ENCODE measurements at places on chromosomes 1 and 21. TPM values are rescaled to one million over a fixed set of nuclear protein-coding genes. Genes with fewer than 3 reads are reported as not detected.

- H3K27ac ChIP-seq, result peak overlapping the region; percentile 40
- H3K4me1 ChIP-seq, result peaks cover 39% of the 10 kb centered on the region
- no peaks in the 10 kb centered on the region for H3K36me3 ChIP-seq
Measured at GRCh38 chr1:2248127-2248826, 20.2 kb downstream of the SKI start.

CCDC181 gene
- total RNA-seq, result not detected

- no peaks in the 10 kb centered on the region for H3K27me3 ChIP-seq
- H3K27ac ChIP-seq, result no peak overlapping the region
- H3K36me3 ChIP-seq, result peaks cover 5% of the 10 kb centered on the region
Measured at GRCh38 chr1:39754906-39755504, 16.1 kb downstream of the OXCT2 start.

GRCh38 chr1:228851618-228852017 is 116.3 kb downstream of the RHOU start:
- H3K4me1 ChIP-seq, result peaks cover 10% of the 10 kb centered on the region
- no peak overlapping the region for H3K27ac ChIP-seq
- H3K36me3 ChIP-seq, result no peaks in the 10 kb centered on the region
- DNase-seq, result peak; percentile 10

C1orf159 gene
- 36.0 TPM for total RNA-seq

GRCh38 chr1:22485431-22485830 is 33.8 kb downstream of the ZBTB40 start:
- H3K27me3 ChIP-seq, result no peaks in the 10 kb centered on the region
- H3K27ac ChIP-seq, result no peak overlapping the region
- H3K36me3 ChIP-seq, result no peaks in the 10 kb centered on the region
- DNase-seq, result no peak
- no peak overlapping the region for H3K4me3 ChIP-seq

LGR6 gene
- total RNA-seq, result 1.3 TPM

DNA sequence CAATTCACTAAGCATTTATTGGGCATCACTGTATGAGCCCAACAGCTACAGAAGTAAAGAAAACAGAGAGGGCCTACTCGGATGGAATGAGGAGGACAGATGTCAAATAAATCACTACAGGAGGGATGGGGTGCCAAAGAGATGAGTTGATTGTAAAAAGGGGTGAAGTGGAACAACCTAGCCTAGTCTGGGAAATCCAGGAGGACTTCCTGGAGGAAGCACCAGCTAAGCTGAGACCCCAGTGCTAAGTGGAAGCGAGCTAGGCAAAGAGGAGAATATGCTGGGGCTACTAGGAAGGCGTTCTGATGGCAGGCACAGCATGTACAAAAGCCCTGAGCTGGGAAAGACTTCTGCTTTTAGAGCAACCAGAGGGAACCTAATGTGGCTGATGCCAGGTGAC is 42.1 kb downstream of the TAS1R2 start:
- no peaks in the 10 kb centered on the region for H3K36me3 ChIP-seq
- no peak for DNase-seq
- H3K4me3 ChIP-seq, result no peak overlapping the region
- no peak overlapping the region for H3K27ac ChIP-seq
- peaks cover 9% of the 10 kb centered on the region for H3K27me3 ChIP-seq

MPL gene
- 0.12 TPM for total RNA-seq

DDR2 gene
- total RNA-seq, result 7.6 TPM

- H3K27ac ChIP-seq, result no peak overlapping the region
- H3K36me3 ChIP-seq, result no peaks in the 10 kb centered on the region
- no peaks in the 10 kb centered on the region for H3K27me3 ChIP-seq
- H3K4me1 ChIP-seq, result peaks cover 5% of the 10 kb centered on the region
- no peak overlapping the region for H3K4me3 ChIP-seq
Measured at GRCh38 chr1:119331915-119332314, 36.7 kb upstream of the HAO2 start.

- H3K36me3 ChIP-seq, result peaks cover 9% of the 10 kb centered on the region
- peaks cover 6% of the 10 kb centered on the region for H3K4me1 ChIP-seq
- H3K4me3 ChIP-seq, result no peak overlapping the region
- H3K27ac ChIP-seq, result no peak overlapping the region
- H3K27me3 ChIP-seq, result no peaks in the 10 kb centered on the region
- DNase-seq, result peak; percentile 25
Measured at GRCh38 chr1:16605532-16606505, 7.5 kb downstream of the NBPF1 start.

RAB42 gene
- 0.99 TPM for total RNA-seq

DNA sequence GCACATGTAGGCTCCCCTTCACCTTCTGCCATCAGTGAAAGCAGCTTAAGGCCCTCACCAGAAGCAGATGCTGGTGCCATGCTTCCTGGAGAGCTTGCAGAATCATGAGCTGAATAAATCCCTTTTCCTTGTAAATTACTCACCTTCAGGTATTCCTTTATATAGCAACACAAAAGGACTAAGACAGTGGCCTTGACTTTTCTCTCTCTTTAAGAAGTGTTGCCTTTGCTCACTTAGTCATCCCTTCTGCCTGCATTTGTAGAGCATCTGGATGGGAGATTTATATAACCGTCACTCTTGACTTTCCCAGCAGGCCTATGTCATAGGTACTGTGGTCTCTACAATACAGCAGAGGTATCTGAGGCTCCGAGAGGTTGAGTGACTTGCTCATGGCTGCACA is 3.7 kb downstream of the PCSK9 start:
- no peak overlapping the region for H3K4me3 ChIP-seq
- no peak for DNase-seq
- no peaks in the 10 kb centered on the region for H3K4me1 ChIP-seq
- H3K27me3 ChIP-seq, result peaks cover 4% of the 10 kb centered on the region
- no peak overlapping the region for H3K27ac ChIP-seq

DNA sequence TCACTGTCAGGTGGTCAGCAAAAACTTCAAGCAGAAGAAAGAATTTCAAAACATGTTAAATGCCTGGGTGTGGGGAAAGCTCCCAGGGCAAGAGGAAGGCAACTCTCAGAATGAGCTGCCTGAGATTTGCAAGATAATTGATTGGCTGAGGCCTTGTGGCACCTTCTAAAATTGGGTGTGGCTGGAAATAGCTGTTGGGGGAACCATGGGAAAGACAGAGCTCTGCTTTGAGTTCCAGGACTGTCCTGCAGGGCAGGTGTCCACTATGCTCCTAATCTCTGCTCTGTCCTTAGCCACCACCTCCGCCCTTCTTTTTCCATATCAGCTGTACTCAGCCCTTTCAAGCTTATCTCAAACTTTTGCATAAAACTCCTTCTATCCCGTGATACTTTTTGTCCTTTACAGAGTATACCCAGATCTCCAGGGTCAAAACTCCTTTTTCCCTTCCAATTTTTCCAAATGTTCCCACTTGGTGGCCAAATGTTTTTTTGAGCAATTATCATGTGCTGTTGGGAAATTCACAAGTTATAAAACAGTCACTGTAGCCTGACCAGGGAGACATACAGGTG is 23.8 kb upstream of the PPP2R5A start:
- H3K27me3 ChIP-seq, result no peaks in the 10 kb centered on the region
- H3K36me3 ChIP-seq, result no peaks in the 10 kb centered on the region
- no peak overlapping the region for H3K4me3 ChIP-seq

DNA sequence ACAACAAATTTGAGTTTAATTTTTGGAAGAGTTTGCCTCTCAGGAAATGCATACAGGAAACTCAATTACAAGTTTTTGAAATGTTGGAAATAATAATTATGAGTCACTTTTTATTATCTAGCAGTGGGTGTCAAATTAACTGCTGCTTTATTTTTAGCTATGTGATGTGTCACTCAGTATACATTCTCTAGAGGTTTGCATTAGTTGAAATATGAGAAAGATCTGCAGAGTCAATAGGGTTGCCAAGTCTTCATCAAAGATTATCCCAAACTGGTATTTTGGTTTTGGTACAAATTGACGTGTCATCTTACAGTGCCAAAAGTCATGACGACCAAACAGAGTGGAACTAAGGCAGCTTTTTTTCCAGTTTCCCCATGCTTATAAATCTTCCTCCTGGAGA is 54.3 kb upstream of the DIPK1A start:
- H3K36me3 ChIP-seq, result no peaks in the 10 kb centered on the region
- no peak for DNase-seq
- no peaks in the 10 kb centered on the region for H3K4me1 ChIP-seq
- no peaks in the 10 kb centered on the region for H3K27me3 ChIP-seq
- no peak overlapping the region for H3K27ac ChIP-seq

DNA sequence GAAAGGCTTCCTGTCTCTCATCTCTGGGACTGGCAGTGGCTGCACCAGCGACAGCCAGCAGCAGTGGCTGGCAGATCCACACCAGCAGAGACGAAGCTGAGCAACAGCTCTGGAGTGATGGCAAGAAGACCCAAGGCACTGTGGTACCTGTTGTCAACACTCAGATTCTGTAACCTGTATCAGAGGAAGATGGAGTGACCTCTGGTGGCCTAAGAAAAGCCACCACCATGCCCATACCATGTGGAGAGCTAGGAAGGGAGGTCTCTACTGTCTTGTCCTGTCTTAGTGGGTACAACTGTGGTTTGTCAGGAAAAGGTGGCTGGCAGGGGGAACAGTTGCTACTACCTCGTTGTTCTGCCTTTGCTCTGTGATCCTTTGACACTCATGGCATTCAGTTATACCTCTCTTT is 22.5 kb upstream of the RHBDL2 start:
- no peaks in the 10 kb centered on the region for H3K27me3 ChIP-seq
- no peak overlapping the region for H3K27ac ChIP-seq
- H3K4me1 ChIP-seq, result no peaks in the 10 kb centered on the region

APP gene
- 506 TPM for total RNA-seq

GRCh38 chr1:28927266-28927647 is 12.9 kb downstream of the EPB41 start:
- H3K36me3 ChIP-seq, result no peaks in the 10 kb centered on the region
- DNase-seq, result no peak
- no peak overlapping the region for H3K4me3 ChIP-seq
- H3K27me3 ChIP-seq, result no peaks in the 10 kb centered on the region
- peak overlapping the region; percentile 73 for H3K27ac ChIP-seq

LCE1A gene
- not detected for total RNA-seq

- no peaks in the 10 kb centered on the region for H3K27me3 ChIP-seq
- no peak overlapping the region for H3K4me3 ChIP-seq
- no peak overlapping the region for H3K27ac ChIP-seq
Measured at GRCh38 chr1:112436384-112437156, 40.6 kb downstream of the CTTNBP2NL start.

RUSC1 gene
- total RNA-seq, result 113 TPM

MROH9 gene
- not detected for total RNA-seq

KLF17 gene
- total RNA-seq, result not detected

GRCh38 chr1:81125672-81126071 is 675.1 kb upstream of the ADGRL2 start:
- no peak overlapping the region for H3K27ac ChIP-seq
- no peaks in the 10 kb centered on the region for H3K4me1 ChIP-seq
- DNase-seq, result no peak
- H3K36me3 ChIP-seq, result no peaks in the 10 kb centered on the region
- H3K4me3 ChIP-seq, result no peak overlapping the region
- no peaks in the 10 kb centered on the region for H3K27me3 ChIP-seq

HSD3B2 gene
- total RNA-seq, result 2.2 TPM

DNA sequence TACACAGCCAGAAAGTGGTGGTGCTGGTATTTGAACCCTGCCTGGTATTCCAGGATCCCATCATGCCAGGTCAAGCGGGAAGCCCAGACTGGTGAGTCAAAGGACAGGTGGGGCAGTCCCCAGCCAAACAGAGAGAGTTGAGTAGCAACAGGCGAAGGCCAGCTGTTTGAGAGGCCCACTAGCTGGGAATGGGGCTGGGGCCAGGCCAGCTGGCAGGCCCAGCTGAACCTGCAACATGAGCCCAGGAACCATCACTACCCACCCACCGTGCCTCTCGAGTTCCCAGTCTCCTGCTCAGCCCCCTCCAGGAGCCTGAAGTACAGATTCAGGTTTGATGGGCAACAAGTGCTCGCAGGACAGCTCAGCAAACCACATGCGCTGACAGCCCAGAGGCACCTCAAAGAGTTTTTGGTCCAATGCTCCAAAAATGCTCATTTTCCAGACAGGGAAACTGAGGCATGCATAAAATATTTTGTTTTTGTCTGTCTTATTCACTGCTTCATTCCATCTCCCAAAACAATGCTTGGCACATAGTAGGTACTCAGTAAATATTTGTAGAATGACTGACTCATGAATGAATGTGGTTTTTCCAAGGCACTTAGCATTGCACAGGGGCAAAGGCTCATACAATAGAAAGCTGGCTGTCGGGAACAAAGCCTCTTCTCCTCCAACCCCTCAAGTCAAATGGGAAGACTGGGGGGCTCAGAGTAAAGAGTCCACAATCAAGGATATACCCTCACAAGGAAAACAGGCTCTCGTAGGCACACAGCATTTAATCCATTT is 42.5 kb upstream of the CLIC4 start:
- peaks cover 3% of the 10 kb centered on the region for H3K4me1 ChIP-seq
- DNase-seq, result no peak
- H3K4me3 ChIP-seq, result no peak overlapping the region
- H3K27ac ChIP-seq, result no peak overlapping the region
- no peaks in the 10 kb centered on the region for H3K27me3 ChIP-seq

DNA sequence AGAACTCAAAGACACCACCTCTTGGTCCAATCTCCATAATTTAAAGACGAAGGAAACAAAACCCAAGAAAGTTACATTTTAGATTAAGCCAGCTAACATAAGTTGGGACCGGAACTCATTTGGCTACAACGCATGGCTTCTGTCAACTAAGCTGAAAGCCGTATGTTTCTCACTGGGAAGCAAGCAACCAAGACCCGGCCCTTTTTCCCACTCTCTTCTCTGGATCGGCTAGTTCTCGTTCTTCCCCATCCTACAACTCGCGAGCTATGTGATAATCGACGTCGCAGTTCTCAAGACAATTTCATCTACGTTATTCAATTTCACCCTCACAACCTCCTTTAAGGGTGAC is 601 bp downstream of the CCT8 start:
- DNase-seq, result no peak
- H3K36me3 ChIP-seq, result no peaks in the 10 kb centered on the region
- no peaks in the 10 kb centered on the region for H3K4me1 ChIP-seq
- peak overlapping the region; percentile 95 for H3K4me3 ChIP-seq
- H3K27me3 ChIP-seq, result no peaks in the 10 kb centered on the region
- peak overlapping the region; percentile 95 for H3K27ac ChIP-seq

- H3K4me1 ChIP-seq, result no peaks in the 10 kb centered on the region
- H3K36me3 ChIP-seq, result no peaks in the 10 kb centered on the region
- no peak overlapping the region for H3K4me3 ChIP-seq
- no peaks in the 10 kb centered on the region for H3K27me3 ChIP-seq
- DNase-seq, result no peak
Measured at GRCh38 chr1:53766831-53767405, 28.0 kb upstream of the GLIS1 start.

GRCh38 chr21:44332383-44332782 is 6.8 kb downstream of the CFAP410 start:
- no peaks in the 10 kb centered on the region for H3K4me1 ChIP-seq
- H3K36me3 ChIP-seq, result no peaks in the 10 kb centered on the region
- no peak overlapping the region for H3K4me3 ChIP-seq
- no peaks in the 10 kb centered on the region for H3K27me3 ChIP-seq
- DNase-seq, result no peak
- no peak overlapping the region for H3K27ac ChIP-seq

ASPM gene
- 9.1 TPM for total RNA-seq
